ENCODE measurements at places on chromosomes 6 and 20. TPM values are rescaled to one million over a fixed set of nuclear protein-coding genes. Genes with fewer than 3 reads are reported as not detected.

COL11A2 gene
- total RNA-seq: 0.16 TPM

PKHD1 gene
- total RNA-seq: not detected

TINAG gene
- total RNA-seq: not detected

LINC00237 gene
- total RNA-seq: not detected

COL9A3 gene
- 0.32 TPM for total RNA-seq

RAB44 gene
- total RNA-seq: under 0.01 TPM

CLPSL2 gene
- total RNA-seq: not detected

SLC22A1 gene
- total RNA-seq: not detected

GATA5 gene
- total RNA-seq: not detected

HLA-DPB1 gene
- 33.0 TPM for total RNA-seq

RBCK1 gene
- total RNA-seq: 57.3 TPM

DDAH2 gene
- total RNA-seq: 129 TPM

HTR1B gene
- total RNA-seq: 6.9 TPM

HCRTR2 gene
- total RNA-seq: not detected

SLC35F1 gene
- not detected for total RNA-seq

MLIP gene
- 1.1 TPM for total RNA-seq

ULBP1 gene
- 0.16 TPM for total RNA-seq

ASIP gene
- not detected for total RNA-seq

IL17F gene
- not detected for total RNA-seq

ZC3H12D gene
- total RNA-seq: not detected

FERMT1 gene
- 0.38 TPM for total RNA-seq

PMEPA1 gene
- total RNA-seq: 1.3 TPM

CAPN11 gene
- 8.6 TPM for total RNA-seq

EDN3 gene
- not detected for total RNA-seq

MAK gene
- total RNA-seq: not detected

PLA2G7 gene
- 0.16 TPM for total RNA-seq

ELOVL2 gene
- total RNA-seq: not detected

PGC gene
- total RNA-seq: not detected

ATAT1 gene
- total RNA-seq: 6.8 TPM

EYA4 gene
- total RNA-seq: not detected

MOG gene
- total RNA-seq: not detected

DLK2 gene
- 1.1 TPM for total RNA-seq

TBXT gene
- total RNA-seq: not detected

ACSS1 gene
- total RNA-seq: 24.8 TPM

CCN6 gene
- not detected for total RNA-seq

FOXC1 gene
- total RNA-seq: 3.2 TPM

FBXO9 gene
- 35.3 TPM for total RNA-seq

ERVFRD-1 gene
- total RNA-seq: 0.16 TPM

IL17A gene
- not detected for total RNA-seq

TRAPPC3L gene
- under 0.01 TPM for total RNA-seq

ZSWIM3 gene
- total RNA-seq: 9.9 TPM
